ENCODE measurements at places on chromosomes 6 and 20. TPM values are rescaled to one million over a fixed set of nuclear protein-coding genes. Genes with fewer than 3 reads are reported as not detected.
A peak's percentile ranks its signal among the peaks of the same experiment; 100 is the strongest.

GRCh38 chr6:132380358-132381029, 20.8 kb downstream of the MOXD1 start:
- H3K27me3 ChIP-seq, result no peaks in the 10 kb centered on the region
- H3K27ac ChIP-seq, result no peak overlapping the region
- peaks cover 6% of the 10 kb centered on the region for H3K36me3 ChIP-seq
- H3K4me1 ChIP-seq, result no peaks in the 10 kb centered on the region

GRCh38 chr20:40961176-40961575, 67.4 kb upstream of the TOP1 start:
- no peak for DNase-seq
- peaks cover 2% of the 10 kb centered on the region for H3K27me3 ChIP-seq
- H3K4me1 ChIP-seq, result peaks cover 6% of the 10 kb centered on the region
- H3K4me3 ChIP-seq, result no peak overlapping the region
- no peaks in the 10 kb centered on the region for H3K36me3 ChIP-seq

DNA sequence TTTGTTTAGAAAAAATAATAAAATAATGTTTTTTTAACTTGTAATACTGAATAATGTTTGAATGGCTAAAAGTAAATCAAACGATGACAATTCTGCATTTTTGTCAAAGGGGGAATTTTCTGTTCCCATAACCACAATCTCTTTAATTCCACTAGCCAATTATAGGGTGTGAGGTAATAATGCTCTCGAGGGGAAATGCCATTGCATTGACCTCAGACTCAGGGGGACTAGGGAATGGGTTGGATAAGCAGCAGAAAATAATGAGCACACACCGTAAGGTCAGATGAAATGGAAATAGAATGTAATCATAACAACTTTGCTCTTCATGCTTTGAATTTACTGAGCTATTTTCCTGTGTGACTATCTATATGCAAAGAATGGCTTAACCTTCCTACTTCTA, 584.7 kb downstream of the RFPL4B start:
- no peaks in the 10 kb centered on the region for H3K36me3 ChIP-seq
- no peak overlapping the region for H3K4me3 ChIP-seq
- H3K4me1 ChIP-seq, result peaks cover 44% of the 10 kb centered on the region
- H3K27me3 ChIP-seq, result no peaks in the 10 kb centered on the region
- no peak for DNase-seq

DNA sequence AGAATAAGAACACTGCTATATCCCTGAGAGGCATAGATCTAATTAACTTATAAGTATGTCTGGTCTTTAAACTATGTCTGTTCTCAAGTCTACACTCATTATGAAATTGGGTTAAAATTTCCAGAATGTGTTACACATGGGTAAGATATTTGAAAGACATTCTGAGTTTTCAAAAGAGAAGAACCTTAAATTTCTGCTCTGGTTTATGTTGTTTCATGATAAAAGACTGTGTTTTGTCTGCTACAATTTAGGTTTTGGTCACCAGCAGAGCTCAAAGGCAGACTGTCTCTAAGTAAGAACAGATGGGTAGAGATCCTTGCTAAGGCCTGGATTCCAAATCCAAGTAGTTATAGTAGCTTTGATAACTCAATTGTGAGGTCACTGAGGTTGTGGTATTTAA, 6.0 kb downstream of the STMND1 start:
- H3K36me3 ChIP-seq, result no peaks in the 10 kb centered on the region
- H3K4me3 ChIP-seq, result no peak overlapping the region
- peaks cover 5% of the 10 kb centered on the region for H3K27me3 ChIP-seq

GRCh38 chr6:75334266-75335040, 49.9 kb upstream of the TMEM30A start:
- no peak overlapping the region for H3K4me3 ChIP-seq
- no peaks in the 10 kb centered on the region for H3K36me3 ChIP-seq
- H3K27ac ChIP-seq, result peak overlapping the region; percentile 74
- no peaks in the 10 kb centered on the region for H3K27me3 ChIP-seq

GRCh38 chr6:162999575-163000285, 272.0 kb downstream of the PACRG start:
- no peak overlapping the region for H3K27ac ChIP-seq
- H3K4me1 ChIP-seq, result no peaks in the 10 kb centered on the region
- H3K36me3 ChIP-seq, result peaks cover 1% of the 10 kb centered on the region
- no peaks in the 10 kb centered on the region for H3K27me3 ChIP-seq
- no peak for DNase-seq

DNA sequence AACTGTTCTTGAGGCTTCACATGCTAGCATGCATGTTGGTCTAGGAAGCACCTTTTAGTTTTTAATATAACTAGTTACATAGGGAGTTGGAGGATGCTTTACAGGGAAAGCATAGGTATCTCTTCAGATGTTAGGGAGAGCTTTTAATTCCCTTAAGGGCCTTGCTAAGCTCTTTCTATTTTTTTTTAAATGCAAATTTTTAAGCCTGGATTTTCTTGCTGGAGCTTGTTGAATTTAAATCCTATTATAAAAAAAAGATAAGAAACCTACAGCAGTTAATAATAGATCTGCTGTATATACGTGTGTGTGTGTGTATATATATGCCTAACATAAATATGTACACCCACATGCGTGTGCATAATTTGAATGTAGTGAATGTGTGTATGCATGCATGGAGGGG, 79.0 kb downstream of the FIG4 start:
- peaks cover 15% of the 10 kb centered on the region for H3K36me3 ChIP-seq
- peaks cover 15% of the 10 kb centered on the region for H3K4me1 ChIP-seq
- no peak overlapping the region for H3K4me3 ChIP-seq
- H3K27ac ChIP-seq, result no peak overlapping the region
- DNase-seq, result no peak

- H3K4me1 ChIP-seq, result peaks cover 62% of the 10 kb centered on the region
- H3K27me3 ChIP-seq, result no peaks in the 10 kb centered on the region
- no peak overlapping the region for H3K27ac ChIP-seq
Measured at GRCh38 chr6:125804264-125804663, 13.5 kb downstream of the NCOA7 start.

DNA sequence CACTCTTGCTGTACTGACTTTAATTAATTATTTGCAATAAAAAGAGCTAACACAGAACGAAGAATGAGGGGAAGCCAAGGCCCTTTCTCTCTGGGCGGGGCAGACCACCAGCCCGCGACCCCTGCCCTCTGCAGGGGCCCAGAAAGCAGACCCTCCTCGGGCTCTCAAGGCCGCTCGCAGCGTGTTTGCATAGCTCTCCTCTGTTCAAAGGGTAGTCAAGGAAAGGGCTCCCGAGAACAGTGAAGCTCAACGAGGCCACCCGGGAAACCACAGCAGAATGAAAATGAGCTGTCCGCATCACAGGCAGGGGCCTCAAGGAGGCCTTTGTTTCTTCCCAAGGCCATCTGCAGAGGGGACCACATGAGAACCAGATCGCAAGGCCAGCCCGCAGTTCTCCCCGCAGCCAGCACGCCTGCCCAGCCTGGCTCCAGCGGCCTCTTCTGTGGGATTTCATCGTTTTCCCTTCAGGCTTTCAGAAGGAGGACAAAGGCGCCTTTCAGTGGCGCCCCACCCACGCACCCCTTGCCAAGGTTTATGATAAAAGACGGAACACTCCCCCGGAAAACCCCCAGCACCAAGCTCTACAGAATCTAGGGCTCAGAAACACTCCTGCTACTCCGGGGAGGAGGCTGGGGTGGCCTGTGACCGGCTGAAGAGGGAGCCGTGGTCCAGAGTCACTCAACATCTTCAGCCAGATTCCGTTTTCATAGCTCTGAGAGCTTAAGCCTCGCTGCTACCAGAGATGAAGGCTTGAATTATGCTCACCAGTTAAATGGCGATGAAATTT, 25.3 kb downstream of the ACSS1 start:
- peaks cover 34% of the 10 kb centered on the region for H3K4me1 ChIP-seq
- H3K27ac ChIP-seq, result no peak overlapping the region
- peaks cover 8% of the 10 kb centered on the region for H3K36me3 ChIP-seq
- DNase-seq, result peak; percentile 52

GRCh38 chr20:12591949-12592470, 416.8 kb upstream of the SPTLC3 start:
- H3K4me1 ChIP-seq, result no peaks in the 10 kb centered on the region
- no peak overlapping the region for H3K27ac ChIP-seq
- no peaks in the 10 kb centered on the region for H3K27me3 ChIP-seq
- no peak for DNase-seq

- H3K27ac ChIP-seq, result peak overlapping the region; percentile 96
- H3K4me1 ChIP-seq, result peaks cover 51% of the 10 kb centered on the region
- H3K27me3 ChIP-seq, result no peaks in the 10 kb centered on the region
- no peak for DNase-seq
- H3K36me3 ChIP-seq, result peaks cover 2% of the 10 kb centered on the region
- no peak overlapping the region for H3K4me3 ChIP-seq
Measured at GRCh38 chr6:57267586-57268293, 45.6 kb upstream of the RAB23 start.

DNA sequence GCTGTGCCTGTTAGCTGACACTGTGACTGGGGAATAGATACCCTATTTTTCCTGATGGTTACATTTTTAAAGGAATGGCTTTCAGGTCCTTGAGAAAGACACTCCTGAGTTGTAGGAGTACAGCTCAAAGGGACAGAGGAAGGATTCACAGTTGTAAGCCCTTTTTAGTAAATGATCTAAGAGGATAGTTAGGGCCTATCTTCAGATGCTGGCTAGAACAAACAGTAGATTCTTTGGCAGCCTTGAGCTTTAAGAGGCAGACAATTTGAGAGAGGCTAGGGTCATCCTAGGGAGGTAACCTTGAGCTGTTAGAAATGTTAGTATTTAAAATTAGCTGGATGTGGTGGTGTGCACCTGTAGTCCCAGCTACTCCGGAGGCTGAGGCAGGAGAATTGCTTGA, 111.5 kb downstream of the ZFAND3 start:
- H3K27ac ChIP-seq, result peak overlapping the region; percentile 25
- DNase-seq, result no peak
- peaks cover 1% of the 10 kb centered on the region for H3K36me3 ChIP-seq
- H3K27me3 ChIP-seq, result no peaks in the 10 kb centered on the region
- no peak overlapping the region for H3K4me3 ChIP-seq

- H3K27me3 ChIP-seq, result peaks cover 3% of the 10 kb centered on the region
- no peaks in the 10 kb centered on the region for H3K36me3 ChIP-seq
- H3K27ac ChIP-seq, result no peak overlapping the region
- H3K4me3 ChIP-seq, result no peak overlapping the region
Measured at GRCh38 chr6:62803094-62803493, 408.2 kb upstream of the FKBP1C start.

GRCh38 chr20:53291548-53291947, 302.1 kb downstream of the ZNF217 start:
- H3K27me3 ChIP-seq, result peaks cover 14% of the 10 kb centered on the region
- H3K4me1 ChIP-seq, result no peaks in the 10 kb centered on the region
- no peak overlapping the region for H3K4me3 ChIP-seq
- DNase-seq, result no peak

DNA sequence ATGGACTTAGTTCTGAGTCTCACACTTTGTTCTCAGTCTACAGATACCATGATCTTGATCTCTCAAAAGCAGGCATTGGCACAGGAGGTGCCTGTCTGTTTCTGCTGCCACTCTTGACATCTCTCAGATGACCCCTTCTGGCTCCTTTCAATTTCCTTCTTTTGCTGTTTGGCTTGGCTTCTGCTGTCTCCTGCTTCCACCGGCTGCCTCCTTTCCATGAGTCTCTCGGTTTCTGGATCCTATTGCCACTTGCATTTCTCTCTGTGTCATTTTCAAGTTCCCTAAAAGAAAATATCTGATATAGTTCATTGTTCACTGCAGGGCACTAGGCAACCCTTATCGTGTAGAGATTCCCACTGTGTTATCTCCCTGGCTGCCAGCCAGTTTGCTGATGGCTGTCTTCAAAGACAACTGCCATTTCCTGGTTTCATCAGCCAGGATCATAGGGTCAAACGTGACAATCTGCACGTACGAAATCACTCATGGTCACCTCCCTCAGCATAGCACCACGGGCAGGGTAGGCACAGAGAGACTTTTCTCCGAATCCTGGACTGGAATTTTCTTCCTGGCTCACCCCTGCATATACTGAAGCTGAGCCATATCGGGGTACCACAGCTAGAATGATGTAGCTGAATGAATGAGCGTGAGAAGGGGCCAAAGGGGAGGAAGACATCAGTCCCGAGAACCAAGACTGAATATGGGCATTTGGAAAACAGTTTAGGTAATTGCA, 144.6 kb upstream of the TMEM170B start:
- peak overlapping the region; percentile 81 for H3K27ac ChIP-seq
- no peak overlapping the region for H3K4me3 ChIP-seq
- H3K4me1 ChIP-seq, result peaks cover 25% of the 10 kb centered on the region
- no peaks in the 10 kb centered on the region for H3K36me3 ChIP-seq
- no peaks in the 10 kb centered on the region for H3K27me3 ChIP-seq
- no peak for DNase-seq

- H3K4me3 ChIP-seq, result no peak overlapping the region
- H3K27ac ChIP-seq, result no peak overlapping the region
- H3K4me1 ChIP-seq, result no peaks in the 10 kb centered on the region
- no peaks in the 10 kb centered on the region for H3K36me3 ChIP-seq
- no peak for DNase-seq
- peaks cover 52% of the 10 kb centered on the region for H3K27me3 ChIP-seq
Measured at GRCh38 chr6:72440611-72441010, 181.3 kb upstream of the KCNQ5 start.

DNA sequence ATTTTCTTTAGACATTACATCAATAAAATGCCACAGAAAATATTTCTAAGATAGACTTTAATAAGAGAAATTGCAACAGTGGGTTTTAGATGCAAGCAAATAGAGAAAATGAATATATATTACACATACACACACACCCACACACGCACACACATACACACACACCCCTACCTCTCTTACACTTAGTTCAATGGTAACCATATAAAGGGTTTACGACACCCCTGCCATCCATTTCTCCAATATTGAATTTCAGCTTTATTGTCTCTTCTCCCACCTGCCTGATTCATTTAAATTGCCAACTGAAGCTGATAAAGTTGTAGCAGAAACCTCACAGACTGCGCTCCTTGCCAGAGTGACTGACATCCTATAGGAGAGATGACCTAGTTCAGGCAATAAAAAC, 154.6 kb downstream of the ADAT2 start:
- DNase-seq, result no peak
- no peak overlapping the region for H3K27ac ChIP-seq
- no peak overlapping the region for H3K4me3 ChIP-seq
- no peaks in the 10 kb centered on the region for H3K4me1 ChIP-seq
- no peaks in the 10 kb centered on the region for H3K36me3 ChIP-seq

GRCh38 chr6:135640449-135641111, 143.0 kb upstream of the AHI1 start:
- no peak for DNase-seq
- no peaks in the 10 kb centered on the region for H3K4me1 ChIP-seq
- no peaks in the 10 kb centered on the region for H3K36me3 ChIP-seq
- H3K27ac ChIP-seq, result no peak overlapping the region
- no peak overlapping the region for H3K4me3 ChIP-seq
- H3K27me3 ChIP-seq, result peaks cover 14% of the 10 kb centered on the region

GRCh38 chr6:47477497-47478232, at the start of gene CD2AP:
CD2AP (plus strand) TSS chr6:47477789; CDS start chr6:47478245, 456 bp downstream.
- peak; percentile 86 for DNase-seq
- peak within 1 kb of the TSS; percentile 97 for H3K27ac ChIP-seq
- peak within 1 kb of the TSS; percentile 98 for H3K4me3 ChIP-seq
- H3K36me3 ChIP-seq, result no peaks in the 10 kb centered on the region

Gene CAGE1
- total RNA-seq, result not detected

Gene COL11A2
- 10.0 TPM for total RNA-seq

Gene CDH4
- total RNA-seq, result 1.1 TPM

Gene RSPH9
- total RNA-seq, result 0.38 TPM

Gene RSPO4
- total RNA-seq, result not detected

Data from chondrocyte (in vitro differentiated cells).